ENCODE measurements at places on chromosomes 4 and X.

DNA sequence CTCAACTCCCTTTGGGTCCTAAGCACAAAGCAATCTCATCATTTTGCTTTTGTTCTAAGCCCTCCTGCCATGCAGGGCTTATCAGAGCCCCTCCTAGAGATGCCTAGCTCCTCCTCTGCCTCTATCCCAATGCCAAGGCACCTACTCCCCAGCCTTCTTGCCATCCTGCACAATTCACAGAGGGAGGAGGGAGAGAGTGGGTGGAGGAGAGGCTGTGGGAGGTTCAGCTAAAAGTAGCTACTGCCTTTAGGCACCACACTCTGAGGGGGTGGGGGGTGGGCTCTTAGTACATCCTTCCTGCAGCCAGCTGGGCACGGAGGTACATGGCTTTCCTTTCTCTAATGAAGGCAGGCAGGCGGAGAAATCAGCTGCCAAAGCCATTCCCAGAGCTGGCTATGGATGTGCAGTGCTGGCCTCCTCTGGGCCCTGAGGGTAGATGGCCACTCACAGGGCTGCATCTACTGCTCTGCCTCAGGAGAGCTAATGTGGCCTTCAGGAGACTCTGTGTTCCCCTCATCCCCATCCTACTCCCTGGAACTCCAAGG is 40.1 kb downstream of the ARHGEF9 start:
- no peak for DNase-seq

DNA sequence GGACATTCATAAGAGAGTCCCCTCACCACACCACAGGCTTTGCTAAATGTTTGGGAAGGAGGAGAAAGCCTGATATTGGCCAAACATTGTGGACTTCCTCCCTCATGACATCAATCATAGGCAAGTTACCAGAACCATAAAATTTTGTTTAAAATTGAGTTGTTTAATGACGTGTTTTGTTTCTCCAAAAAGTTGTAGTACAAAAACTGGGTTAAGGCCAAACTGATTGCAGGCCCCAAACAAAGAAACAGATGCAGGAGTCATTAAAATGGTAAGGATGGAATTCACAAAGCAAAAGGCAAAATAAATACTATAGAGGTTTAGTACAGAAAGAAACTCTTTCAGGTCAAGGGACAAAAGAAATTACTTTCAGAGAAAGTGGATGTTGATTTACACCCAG is 3.9 kb upstream of the ODAM start:
- DNase-seq: no peak

DNA sequence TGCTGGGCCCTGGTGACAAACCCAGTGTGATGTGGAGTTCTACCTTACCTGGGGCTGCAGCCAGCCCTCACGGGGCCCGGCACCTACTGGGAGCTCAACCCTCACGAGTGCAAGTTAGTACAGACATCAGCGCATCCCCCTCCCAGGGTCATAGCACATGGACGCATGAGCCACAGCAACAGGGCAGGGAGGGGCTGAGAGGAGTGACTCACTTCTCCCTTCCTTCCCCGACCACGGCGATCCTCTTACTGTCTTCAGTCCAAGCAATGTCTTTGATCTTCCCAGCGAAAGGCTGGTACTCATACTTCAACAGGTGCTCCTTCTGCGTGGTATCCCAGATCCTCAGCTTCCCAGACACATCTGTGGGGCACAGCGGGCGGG is 17.8 kb downstream of the WDR1 start:
- DNase-seq: no peak

DNA sequence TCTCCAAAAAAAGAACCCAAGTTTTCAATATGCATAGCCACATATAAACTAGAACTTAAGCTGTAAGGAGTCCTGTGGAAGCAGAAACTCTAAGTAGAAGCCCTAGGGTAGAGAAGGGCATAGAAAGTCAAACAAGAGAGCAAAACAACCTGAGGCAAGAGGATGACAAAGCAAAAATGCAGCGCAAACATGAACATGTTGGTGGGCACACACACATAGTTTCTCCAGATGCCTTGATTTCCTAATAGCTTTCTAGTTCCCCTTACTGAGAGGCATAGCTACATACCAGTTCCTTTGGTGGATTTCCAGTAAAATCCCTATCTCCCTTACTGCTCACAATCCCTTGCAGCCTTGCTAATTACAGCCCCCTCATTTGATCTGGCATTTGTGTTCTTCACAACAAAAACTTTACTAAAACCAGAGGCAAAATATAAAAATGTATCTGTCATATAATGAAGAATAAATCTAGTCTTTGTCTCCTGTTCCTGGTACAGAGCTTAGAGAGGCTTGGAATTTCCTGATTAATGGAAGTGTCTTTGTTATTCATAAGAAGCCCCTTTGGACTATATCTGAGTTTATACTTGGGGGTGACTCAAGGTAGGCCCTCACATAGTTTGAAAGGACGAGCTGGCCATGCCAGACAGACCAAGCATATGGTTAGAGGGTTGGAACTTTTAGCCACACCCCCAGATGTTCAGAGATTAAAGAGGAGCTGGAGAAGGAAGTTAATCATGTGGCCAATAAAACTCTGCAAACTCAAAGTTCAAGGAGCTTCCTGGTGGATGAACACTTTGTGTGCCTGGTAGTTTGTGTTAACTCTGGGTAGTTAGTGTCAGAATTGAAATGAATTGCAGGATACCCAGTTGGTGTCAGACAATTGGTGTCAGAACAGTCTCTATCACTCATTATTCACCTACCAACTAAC is 52.7 kb upstream of the ZCCHC13 start:
- no peak for DNase-seq

GRCh38 chrX:136920001-136920400 is 39.5 kb upstream of the RBMX start:
- DNase-seq: no peak

- DNase-seq: no peak
These were observed 460.4 kb upstream of the BOD1L1 start for GRCh38 chr4:14087921-14088320.

DNA sequence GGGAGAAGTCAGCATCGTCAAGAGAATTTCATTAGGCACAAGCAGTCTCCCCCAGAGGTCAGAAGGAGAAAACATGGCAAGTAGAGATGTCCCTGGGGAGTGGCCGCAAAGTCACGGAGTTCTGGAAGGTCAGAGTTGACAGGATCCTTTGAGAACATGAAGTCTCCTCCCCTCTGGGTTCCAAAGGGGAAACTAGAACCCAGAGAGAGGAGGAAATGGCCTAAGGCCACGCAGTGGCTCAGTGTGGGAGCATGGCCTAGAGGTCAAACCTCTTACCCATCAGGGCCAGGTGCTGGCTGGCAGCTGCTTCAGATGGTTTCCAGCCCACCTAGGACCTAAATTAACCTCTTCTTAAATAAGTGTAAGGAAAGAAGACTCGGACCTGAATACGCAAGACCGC is 884 bp downstream of the IDH3G start:
- no peak for DNase-seq

- no peak for DNase-seq
These were observed 26.7 kb downstream of the SMARCA1 start for GRCh38 chrX:129496625-129497024.

- peak; percentile 14 for DNase-seq
These were observed 4.3 kb upstream of the SHROOM3 start for GRCh38 chr4:76430519-76431388.

DNA sequence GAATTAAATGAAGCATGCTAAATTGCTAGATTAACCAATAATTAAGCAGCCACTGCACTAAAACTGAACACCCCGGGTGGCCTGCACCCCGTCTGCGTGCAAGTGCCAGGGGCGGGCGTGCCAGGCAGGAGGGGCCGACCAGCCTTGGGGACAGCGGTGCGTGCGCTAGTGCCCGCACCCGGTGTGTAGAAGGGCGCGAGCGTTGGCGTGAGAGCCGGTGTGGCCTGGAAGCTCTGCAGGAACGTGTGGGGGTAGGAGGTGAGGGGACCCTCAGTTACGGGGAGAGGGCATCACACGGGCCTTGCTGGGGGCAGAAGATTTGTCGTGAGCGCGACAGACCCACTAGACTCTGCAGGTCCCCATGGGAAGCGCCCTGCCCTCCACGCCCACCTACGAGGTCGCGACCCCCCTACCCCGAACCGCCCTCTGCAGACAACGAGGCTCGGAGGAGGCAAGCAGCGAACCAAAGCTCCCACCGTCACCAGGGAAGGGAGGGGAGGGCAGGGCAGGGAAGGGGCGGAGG is 105.8 kb downstream of the FAM53A start:
- DNase-seq: no peak

DNA sequence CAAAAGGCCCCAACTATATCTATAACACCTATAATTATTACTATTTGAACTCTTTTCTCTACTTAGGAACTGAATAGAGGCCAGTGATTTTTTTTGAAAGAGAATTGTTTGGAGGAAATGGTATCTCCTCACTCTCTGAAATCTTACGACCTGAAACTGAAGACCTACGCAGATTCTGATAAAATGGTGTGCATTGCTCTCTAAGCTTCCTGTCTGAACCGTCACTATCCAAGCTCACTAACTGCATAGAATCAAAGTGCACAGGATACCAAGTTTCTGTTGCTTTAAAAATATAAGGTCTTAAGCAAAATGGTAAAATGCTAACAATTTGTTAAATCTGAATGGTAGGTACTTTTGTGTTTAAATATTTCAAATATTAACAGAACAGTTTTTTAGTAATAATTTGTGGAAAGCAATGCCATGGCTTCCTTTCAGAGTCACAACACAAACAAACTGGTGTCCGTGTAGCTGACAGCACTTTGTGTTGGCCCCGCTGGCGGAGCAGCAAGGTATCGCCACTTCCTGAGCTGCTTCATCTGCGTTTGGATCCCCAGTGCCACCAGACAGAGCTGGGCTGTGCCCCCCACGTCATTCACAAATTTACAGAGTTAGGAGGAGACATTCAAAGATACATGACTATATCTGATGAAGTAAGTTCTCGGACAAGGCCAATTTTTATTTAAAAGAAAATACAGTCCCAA is 313.9 kb downstream of the FBXW7 start:
- no peak for DNase-seq

DNA sequence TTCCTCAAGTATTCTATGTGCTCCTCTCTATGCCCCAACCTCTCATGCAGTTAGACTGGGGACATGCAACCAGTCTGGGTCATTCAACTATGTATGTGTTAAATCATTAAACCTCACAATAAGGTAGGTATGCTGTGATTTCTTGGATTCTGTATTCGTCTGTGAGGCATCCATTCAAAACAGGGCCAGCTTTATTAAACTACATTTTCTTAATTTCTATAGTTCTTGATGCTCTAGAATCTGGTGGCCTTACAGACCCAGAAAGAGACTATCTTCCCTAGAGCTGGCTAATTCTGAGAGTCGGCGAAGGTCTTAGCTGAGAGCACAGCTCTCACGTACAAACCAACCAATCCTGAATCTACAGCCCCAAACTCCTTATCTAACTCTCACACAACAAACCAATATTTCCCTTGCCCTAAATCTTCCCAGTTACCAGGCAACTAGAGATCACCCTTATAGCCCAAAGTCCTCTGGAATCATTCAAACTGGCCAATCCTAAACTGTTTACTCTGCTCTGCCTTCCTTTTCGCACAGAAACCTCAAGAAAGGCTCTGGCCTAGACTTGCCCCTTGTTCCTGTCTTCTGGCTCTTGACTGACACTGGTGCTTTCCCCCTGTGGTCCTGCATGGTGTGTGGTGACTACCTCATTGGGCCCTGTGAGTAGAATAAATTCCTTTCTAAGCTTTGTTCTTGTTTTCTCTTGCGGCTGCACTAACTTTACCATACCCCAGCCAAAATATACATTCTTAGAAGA is 203.5 kb upstream of the TET2 start:
- DNase-seq: no peak

- no peak for DNase-seq
These were observed 1.8 kb downstream of the SERPINA7 start for GRCh38 chrX:106036716-106037115.

DNA sequence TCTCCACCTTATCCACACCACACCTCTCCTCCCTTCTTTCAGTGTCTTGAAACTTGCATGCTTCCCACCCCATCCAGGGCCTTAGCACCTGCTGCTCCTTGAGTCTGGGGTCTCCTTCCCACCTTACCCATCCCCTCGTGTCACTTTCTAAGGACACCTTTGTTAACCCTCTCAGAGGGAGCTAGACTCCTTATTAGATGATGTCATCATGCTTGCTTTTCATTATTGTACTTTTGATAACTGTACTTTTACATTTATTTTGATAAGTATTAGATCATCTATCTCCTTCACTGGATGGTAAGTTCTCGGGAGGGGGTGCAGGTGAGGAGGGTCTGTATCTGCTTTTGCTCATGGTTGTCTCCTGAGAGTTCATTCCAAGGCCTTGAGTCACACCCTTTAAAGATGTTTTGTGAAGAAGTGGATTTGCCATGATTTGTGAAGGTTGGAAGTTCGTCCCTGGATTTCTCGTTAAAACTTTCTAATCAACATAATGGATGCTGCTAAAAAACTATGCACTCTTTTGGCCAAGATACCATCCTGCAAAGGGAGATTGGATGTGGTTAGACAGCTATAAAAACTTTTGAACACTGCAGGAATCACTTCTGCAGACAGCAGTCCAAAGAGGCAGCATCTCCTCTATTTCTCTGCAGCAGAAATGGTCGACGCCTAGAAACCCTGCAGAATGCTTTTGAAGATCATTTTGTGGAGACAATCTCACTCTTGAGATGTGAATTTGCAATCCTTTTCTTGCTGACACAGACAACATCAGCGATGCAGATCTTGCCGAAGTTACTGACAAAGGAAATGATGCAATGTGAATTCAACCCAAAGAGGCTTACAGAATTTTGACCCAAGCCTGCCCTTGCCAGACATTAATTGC is 69.6 kb downstream of the ENPP6 start:
- DNase-seq: no peak

DNA sequence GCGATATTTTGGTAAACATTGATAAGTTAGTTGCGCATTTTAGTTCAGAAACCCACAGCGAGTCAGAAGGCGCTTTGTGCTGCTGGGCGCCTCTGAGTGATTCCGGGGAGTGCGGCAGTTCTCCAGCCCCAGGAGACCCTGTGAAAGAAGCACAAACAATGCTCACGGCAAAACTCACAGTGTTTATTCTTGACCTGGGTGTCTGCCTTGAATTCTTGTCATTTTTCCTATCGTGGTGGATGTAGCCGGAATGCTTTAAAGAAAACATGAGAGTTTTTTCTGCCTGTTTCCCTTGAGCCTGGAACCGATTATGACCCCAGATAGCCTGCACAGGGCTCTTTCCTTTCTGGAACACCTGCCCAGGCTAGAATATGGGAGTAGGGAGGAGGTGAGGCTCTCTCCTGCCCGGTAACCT is 6.7 kb downstream of the TBL1X start:
- no peak for DNase-seq

DNA sequence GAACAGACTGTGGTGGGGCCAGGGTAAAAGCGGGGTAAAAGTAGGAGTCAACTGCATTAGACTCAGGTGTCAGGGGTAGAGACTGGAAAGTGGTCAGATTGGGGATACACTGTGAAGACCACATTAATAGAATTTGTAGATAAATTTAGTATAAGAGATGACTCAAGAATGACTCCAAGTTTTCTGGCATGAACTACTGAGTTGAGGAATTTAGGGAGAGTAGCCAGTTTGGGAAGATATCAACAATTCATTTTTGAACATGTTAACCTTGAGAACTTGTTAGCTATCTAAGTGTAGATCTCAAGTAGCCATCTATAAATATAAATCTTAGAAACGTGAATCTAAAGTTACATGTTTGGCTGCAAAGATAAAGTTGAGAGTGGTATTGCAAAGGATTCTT is 206.9 kb upstream of the HCCS start:
- no peak for DNase-seq

GRCh38 chr4:174434455-174434854 is 87.8 kb downstream of the HPGD start:
- no peak for DNase-seq

- DNase-seq: no peak
These were observed 161.2 kb downstream of the GLRA2 start for GRCh38 chrX:14690553-14690952.

GRCh38 chr4:168489616-168490015 is 7.2 kb upstream of the PALLD start:
- no peak for DNase-seq

All from NCI-H1105 (cell line).